ENCODE measurements at places on chromosomes 13 and 19. TPM values are rescaled to one million over a fixed set of nuclear protein-coding genes. Genes with fewer than 3 reads are reported as not detected.
A peak's percentile ranks its signal among the peaks of the same experiment; 100 is the strongest.

The MAST1 gene
- 5.5 TPM for total RNA-seq

The GRK1 gene
- total RNA-seq: 0.14 TPM

DNA sequence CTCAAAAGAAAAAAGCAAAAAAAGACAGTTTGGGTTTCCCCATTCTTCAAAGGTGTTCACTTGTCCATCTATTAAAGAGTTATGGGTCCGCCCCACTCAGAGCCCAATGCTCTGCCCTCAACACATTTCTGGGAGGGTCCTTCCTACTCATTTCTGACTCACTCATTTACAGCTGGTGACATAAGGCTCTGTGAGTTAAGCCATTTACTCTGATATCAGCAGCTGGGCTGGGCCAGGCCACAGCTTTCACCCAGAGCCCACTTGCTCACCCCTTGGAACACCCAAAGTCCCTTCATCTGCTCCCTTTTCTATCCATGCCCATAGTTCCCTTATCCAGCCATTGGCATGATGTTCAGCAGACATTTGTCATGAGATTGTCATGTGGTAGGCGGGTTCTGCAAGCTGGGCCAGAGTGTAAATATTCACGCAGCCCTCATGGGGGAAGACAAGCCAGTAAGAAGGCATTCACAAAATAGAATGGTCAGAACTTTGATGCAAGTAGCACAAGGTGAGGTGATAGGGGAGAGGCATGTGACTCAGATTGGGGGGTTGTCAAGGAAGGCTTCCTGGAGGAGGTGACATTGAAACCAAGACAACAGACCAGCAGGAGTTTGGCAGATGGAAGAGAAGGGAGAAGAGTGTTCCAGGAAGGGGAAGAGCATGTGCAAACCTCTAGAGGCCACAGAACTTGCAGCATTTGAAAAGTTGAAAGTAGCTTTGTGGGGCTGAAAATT is 5.9 kb downstream of the MAST1 start:
- no peak for DNase-seq

DNA sequence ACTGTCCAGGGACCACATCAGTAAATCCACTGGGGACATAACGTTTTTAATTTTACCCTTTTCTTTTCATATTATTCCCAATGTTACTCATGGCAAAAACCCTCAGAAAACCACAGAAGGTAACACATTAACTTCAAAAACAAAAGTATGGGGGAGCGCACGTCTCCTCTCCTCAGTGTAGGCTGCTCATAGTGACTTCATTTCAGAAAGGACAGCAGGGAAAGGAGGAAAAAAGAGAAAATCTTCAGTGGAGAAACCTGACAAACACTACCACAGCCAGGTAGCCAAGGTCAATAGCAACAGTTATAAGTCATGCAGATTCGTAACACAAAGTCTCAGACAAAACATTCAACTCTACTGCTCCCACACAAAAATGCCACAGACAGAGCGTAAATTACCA is 21.4 kb downstream of the DZIP1 start:
- DNase-seq: no peak

DNA sequence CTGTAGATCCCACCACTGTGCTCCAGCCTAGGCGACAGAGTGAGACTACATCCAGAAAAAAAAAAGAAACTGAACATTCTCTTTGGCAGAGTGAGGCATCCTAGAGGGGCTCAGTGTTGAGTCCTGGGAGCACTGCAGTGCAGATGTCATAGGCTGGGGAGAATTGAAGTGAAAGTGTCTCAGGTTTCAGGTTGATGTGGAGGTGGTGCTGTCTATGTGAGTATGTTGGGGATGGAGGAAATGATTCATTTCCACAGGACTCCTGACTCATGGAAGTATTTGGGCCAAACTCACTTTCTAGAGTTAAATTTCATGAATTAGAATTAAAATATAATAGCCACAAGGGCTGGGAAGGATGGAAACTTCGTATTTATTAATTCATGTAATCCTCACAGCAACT is 134.4 kb upstream of the TSC22D1 start:
- no peak for DNase-seq

The ZNF417 gene
- total RNA-seq: 8.1 TPM

- no peak for DNase-seq
Observed at GRCh38 chr19:43132696-43133095, 50.2 kb upstream of the PSG2 start.

DNA sequence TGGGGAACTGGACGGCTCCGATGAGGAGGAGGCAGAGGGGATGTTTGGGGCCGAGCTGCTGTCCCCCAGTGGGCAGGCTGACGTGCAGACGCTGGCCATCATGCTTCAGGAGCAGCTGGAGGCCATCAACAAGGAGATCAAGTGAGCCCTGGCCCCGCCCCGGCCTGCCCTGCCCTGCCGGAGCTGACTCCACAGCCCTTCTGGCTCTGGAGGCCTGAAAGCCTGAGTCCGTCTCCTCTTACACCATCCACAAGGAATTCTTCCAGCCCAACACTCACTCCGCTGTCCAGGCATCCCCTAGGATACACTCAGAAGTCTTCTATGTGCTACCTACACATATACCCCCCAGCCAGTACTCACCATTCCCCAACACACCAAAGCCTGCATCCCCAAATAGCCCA is 17.4 kb downstream of the PPFIA3 start:
- DNase-seq: peak; percentile 25

GRCh38 chr13:79663977-79664636 is 183.2 kb downstream of the NDFIP2 start:
- DNase-seq: no peak

DNA sequence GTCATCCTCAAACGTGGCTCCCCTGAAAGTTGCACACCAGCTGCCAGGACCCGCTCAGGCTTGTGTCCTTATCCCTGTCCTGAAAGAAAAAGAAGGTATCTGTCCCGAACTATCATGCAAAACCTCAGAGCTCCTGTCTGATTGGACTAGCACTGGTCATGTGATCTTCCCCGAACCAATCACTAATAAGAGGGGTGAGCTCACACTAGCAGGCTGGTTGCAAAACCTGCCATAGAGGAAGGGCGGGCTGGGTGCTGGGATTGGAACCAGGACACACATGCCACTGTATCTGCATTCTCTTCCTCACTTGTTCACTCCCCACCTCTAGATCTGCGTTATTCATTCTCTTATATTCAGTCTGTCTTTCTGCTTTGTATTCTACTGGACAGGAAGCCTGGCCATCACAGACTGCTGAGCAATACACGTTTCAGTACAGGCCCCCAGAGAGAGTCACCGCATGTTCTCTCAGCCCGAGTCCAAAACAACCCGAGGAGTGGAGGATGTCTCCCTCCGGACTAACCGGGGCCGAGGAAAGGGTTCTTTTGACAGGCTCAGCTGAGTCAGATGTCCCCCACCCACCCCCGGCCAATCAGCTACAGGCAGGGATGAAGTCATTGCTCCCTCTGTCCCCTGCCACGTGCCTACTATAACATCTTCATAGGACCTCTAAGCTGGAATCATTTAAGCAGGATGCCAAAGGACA is 97.7 kb downstream of the SIPA1L3 start:
- peak; percentile 91 for DNase-seq

GRCh38 chr13:76425935-76426334 is 460.3 kb downstream of the KCTD12 start:
- no peak for DNase-seq

DNA sequence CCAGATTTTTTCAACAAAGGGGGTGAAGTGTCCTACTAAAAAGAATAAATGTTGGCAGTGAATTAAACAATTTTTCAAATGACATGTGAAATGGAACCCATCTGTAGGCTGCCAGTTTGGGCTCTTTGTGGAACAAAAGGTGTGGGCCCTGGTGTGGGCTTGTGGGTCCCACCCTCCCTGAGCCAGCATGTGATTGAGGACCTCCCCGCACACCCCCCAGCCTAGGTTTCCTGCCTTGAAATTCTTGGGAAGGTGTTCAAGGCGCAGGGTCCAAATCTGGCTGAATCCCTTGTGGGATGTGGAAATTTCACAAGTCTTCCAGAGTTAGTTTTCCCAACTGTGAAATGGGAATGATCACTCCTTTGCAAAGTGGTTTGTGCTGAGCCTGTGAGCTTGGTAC is 4.1 kb downstream of the GGN start:
- no peak for DNase-seq

The TPRX1 gene
- not detected for total RNA-seq

DNA sequence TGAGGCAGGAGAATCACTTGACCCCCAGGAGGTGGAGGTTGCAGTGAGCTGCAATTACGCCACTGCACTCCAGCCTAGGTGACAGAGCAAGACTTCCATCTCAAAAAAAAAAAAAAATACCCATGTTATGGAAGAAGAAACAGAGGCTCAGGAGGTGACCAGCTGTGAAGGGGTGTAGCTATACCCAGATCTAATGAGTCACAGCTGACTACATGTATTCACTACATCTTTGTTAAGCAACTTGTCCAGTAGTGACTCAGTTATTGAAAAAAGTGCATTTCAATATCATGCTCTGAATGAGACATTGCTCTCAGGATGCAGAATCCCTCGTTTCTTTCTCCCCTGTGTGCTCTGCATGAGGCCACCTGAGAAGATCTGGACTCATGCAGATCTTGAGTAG is 16.1 kb upstream of the SPART start:
- DNase-seq: no peak

DNA sequence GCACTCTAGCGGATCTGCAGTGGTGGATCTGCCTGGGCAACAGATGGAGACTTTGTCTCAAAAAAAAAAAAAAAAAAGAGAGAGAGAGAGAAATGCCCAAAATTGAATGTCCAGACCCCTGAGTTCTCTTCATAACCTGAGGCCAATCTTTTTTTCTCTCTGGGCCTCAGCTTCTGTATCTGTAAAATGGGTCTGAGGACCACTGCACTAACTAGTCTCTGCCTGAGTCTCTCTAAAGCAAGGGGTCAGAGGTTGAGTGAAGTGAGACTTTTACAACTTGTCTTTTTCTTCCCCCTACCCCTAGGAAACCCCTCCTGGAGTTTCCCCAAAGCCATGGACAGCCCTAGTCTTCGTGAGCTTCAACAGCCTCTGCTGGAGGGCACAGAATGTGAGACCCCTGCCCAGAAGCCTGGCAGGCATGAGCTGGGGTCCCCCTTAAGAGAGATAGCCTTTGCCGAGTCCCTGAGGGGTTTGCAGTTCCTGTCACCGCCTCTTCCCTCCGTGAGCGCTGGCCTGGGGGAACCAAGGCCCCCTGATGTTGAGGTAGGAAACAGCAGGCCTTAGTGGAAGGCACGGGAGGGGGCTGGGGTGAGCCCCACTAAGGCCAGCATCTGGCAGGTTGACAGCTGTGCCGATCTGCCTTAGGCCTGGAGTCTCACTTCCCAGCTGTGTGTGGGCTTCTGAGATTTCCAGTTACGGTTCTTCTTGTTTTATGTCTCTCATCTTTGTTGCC is 1.8 kb downstream of the TMEM91 start:
- DNase-seq: peak; percentile 82

The ERICH6B gene
- total RNA-seq: not detected

GRCh38 chr19:45645068-45645630 is 6.0 kb upstream of the EML2 start:
- no peak for DNase-seq

GRCh38 chr19:46020819-46021125 is 2.1 kb downstream of the PGLYRP1 start:
- DNase-seq: no peak

GRCh38 chr19:42132030-42132628 is at the start of gene POU2F2:
POU2F2 (minus strand) TSS chr19:42132446; CDS start chr19:42132411, 35 bp downstream.
- peak; percentile 83 for DNase-seq

- DNase-seq: no peak
Observed at GRCh38 chr13:76289558-76289957, 596.6 kb downstream of the KCTD12 start.

- DNase-seq: peak; percentile 92
Observed at GRCh38 chr13:110306960-110307766, at the start of the genes COL4A1 and COL4A2. COL4A1 (minus strand) TSS chr13:110307157; CDS start chr13:110307027, 130 bp downstream. COL4A2 (plus strand) TSS chr13:110307284; CDS start chr13:110307904, 620 bp downstream.

The IFNL2 gene
- not detected for total RNA-seq

- DNase-seq: no peak
Observed at GRCh38 chr19:54345938-54346386, 7.0 kb upstream of the LILRA4 start.

The PMIS2 gene
- not detected for total RNA-seq

The GPR18 gene
- 0.10 TPM for total RNA-seq

- DNase-seq: no peak
Observed at GRCh38 chr13:98822225-98822606, 69.7 kb upstream of the SLC15A1 start.

The HIPK4 gene
- 0.15 TPM for total RNA-seq

The PSG1 gene
- not detected for total RNA-seq

- no peak for DNase-seq
Observed at GRCh38 chr13:96075953-96076543, 13.9 kb upstream of the HS6ST3 start.

The PALM gene
- total RNA-seq: 28.7 TPM

DNA sequence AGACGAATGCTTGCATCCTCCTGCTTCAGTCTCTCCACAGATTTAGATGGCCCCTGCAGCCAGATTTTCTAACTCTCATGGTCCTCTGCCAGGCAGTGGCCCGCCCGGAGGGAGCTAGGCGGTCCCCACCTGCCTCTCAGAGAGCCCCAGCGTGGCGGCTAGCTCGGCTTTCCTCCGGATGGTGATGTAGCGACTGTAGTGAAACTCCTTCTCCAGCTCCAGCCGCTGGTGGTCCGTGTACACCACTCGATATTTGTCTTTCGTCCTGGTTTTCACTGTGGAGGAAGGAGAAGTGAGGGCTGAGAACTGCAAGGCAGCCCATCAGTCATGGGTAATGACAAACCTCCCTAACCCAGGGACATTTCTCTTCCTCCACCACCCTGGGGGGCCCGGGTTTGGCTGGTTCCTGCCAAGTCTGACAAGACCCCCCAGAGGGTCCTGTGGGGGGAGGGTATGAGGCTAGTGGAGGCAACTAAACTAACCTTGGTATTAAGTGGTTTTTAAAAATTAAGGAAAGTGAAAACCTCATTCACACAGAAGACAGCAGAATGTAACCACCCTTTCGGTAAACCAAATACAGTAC is 4.3 kb downstream of the CDX2 start:
- DNase-seq: no peak

DNA sequence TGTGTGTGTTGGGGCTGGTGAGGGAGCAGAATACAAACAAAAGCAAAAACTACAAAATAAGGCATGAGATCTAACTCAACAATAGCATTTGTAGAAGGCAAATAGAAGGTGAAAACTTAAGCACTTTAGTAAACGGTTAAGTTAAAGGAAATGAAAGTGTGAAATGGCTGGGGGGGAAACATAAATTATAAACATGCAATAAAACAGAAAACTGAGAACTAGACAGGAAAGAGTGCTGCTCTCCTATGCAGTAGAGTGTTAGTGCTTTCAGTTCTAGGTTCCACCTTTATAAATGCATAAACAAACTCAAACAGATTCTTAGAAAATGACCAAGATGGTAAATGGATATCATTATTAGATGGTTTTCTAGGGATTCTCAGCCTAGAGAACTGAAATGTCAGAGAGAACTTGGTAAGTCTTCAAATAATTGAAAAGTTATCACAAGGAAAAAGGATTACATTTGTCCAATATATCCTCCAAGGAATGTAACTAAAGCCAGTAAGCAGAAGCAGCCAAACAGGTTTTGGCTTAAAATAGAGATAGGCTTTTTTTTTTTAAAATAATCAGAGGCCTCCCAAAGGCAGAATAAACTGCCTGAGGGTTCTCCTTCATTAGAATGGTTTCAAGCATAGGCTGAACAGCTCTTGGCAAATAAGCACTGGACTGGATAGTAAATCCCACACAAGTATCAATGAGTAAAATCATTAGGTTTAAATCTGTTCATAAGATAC is 23.3 kb downstream of the RBM26 start:
- DNase-seq: no peak

All from H7 (cell line).